ENCODE measurements at places on chromosomes 13 and 19.

GRCh38 chr13:84380866-84381265, 498.6 kb upstream of the SLITRK1 start:
- DNase-seq = no peak

DNA sequence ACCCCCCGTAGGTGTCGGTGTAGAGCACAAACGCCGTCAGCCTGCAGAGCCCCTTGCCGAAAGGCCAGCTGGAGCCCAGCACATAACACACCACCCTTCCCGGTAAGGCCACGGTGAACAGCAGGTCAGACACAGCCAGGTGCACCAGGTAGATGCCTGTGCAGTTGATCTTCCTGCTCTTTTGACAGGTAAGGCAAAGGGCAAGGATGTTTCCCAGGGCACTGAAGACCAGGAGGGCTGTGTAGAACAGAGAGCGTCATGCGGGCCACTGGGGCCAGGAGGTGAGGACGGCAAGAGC, 92.6 kb upstream of the TM9SF2 start:
- DNase-seq = no peak

DNA sequence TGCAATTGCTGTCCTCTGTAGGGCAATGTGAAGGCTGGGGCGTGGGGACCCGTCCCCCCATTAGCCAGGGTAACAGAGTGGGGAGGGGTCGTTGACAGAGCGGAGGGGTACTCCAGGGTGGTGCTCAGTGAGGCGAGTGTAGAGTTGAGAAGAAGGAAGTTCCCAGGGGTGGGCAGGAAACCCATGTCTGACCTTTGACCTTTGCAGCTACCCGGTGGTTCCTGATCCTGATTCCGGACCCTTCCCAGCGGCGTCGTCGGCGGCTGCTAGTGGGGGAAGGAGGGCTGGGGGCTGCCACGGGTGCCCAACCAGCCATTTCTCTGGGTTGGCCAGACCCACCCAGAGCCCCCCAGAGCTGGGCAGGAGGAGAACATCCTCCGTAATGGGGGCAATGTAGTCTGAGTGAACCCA, 2.1 kb upstream of the PLVAP start:
- DNase-seq = no peak

DNA sequence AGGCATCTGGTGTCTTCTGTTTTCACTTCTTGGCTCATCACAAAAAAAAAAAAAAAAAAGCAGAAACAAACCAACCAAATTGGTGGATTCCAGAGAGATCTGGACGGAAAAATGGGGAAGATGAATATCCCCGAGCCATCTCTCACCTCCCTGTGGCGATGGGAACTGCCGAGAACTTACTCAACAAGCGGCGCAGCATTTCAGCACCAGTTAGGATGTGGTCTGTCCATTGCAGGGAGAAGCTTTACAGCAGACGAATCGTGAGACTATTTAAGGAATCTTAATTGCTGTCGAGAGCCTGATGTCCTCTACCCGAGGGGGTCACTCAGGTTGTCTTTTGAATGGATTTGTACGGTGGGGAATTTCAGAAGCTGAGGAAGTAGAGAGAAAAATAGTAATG, 17.3 kb upstream of the KDM4B start:
- DNase-seq = no peak

GRCh38 chr19:46229442-46229841, at the start of gene IGFL1:
Gene IGFL1 (plus strand): TSS chr19:46229742. CDS start chr19:46229775, 33 bp downstream.
- DNase-seq = no peak

DNA sequence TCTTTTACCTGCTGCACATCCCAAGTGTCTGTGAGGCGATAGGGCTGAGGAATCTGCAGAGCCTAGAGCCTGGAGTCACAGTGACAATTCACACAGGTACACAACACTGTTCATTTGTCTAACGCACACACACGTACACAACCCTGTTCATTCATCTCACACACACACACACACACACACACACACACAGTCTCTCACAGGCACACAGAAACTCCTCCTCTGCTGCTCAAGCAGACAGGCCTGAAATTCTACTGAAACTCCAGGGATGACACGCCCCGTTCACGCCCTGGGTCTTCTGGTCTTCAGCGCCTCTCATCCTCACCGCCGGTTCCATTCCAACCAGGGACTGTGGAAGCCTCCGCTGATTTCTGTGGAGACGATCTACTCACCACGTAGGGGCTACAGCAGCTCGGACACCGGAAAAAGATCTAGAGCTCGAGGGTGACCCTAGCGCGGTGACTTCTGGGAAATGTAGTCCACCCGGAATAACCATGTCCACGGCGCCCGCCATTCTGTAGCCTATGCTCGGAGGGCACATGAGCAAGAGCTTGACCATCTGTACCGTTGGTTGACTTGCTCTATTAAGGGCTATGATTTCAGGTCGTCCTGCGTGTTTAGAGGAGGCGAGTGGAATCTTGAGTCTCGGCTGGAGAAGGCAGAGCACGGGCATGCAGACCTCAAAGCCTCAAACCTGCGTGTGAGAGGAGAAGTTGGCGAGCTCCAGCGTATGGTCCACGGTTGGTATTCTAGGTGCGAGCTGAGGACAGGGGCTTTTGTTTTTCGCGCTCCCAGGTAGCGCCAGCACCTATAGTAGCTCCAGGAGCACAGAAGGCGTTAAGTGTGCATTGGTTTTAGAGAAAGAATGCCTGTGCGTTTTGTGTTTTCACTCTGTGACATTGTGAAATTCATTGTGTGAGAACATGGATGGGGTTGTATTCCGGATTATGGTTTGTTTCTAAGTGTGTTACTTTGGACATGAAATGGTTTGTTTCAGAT, 33.4 kb downstream of the ZNF45 start:
- DNase-seq = peak; percentile 62

DNA sequence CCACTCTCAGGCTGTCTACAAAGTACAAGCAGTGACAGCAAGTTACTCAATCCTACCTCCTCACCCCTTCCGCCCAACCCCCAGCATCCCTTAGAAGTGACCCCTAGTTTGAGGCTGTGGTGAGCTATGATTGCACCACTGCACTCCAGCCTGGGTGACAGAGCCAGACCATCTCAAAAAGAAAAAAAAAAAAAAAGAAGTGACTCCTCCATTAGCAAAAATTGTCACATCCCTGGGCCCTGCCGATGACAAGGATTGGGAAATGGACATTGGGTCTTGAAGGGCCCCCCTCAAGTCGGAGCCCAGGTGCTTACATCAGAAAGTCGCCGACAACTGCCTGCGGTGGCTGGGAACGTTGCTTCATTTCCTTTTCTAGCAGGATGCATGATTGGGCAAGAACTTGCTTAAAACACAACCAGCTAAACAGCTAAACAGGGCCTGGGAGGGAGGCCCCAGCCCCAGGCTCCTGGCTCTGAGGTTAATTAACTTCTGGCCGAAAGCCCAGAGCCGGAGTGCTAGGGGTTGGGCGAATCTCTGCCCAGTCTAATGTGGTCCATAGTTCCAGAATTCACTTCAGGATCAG, 15.3 kb downstream of the RAB3D start:
- DNase-seq = no peak

- DNase-seq = no peak
These were observed 42.6 kb downstream of the KPNA3 start for GRCh38 chr13:49749848-49750247.

DNA sequence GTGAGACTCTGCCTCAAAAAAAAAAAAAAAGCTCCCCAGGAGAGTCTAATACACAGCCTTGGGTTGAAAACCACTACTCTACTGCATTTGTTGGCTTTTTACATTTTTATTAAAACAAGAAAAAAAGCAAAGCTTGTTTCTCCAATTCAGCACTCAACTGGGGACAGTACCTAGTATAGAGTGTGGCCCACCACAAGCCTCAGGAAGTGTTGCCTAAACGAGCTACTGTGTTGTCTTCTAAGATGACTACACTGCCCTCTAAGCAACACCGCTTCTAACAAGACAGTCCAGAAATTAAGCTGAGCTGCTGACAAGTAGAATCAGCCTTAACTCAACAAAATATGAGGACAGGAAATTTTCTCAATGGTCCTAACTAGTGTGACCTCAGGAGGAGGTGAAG, 522.2 kb downstream of the FGF9 start:
- no peak for DNase-seq
